ENCODE measurements at places on chromosomes 6 and 20.
A peak's percentile ranks its signal among the peaks of the same experiment; 100 is the strongest.

GRCh38 chr6:390914-391558 lies 516 bp upstream of the IRF4 start:
- peak; percentile 21 for DNase-seq

DNA sequence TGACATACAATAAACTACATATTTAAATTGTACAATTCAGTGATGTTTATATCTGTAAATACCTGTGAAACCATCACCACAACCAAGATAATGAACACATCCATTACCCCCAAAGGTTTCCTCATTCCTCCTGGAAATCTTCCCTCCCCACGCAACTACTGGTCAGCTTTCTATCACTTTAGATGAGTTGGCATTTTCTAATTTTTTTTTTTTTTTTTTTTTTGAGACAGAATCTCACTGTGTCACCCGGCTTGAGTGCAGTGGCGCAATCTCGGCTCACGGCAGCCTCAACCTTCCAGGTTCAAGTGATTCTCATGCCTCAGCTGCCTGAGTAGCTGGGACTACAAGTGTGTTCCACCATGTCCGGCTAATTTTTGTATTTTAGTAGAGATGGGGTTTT lies 31.7 kb upstream of the ECI2 start:
- no peak for DNase-seq

GRCh38 chr6:104187616-104188015 lies 672.1 kb downstream of the HACE1 start:
- no peak for DNase-seq

DNA sequence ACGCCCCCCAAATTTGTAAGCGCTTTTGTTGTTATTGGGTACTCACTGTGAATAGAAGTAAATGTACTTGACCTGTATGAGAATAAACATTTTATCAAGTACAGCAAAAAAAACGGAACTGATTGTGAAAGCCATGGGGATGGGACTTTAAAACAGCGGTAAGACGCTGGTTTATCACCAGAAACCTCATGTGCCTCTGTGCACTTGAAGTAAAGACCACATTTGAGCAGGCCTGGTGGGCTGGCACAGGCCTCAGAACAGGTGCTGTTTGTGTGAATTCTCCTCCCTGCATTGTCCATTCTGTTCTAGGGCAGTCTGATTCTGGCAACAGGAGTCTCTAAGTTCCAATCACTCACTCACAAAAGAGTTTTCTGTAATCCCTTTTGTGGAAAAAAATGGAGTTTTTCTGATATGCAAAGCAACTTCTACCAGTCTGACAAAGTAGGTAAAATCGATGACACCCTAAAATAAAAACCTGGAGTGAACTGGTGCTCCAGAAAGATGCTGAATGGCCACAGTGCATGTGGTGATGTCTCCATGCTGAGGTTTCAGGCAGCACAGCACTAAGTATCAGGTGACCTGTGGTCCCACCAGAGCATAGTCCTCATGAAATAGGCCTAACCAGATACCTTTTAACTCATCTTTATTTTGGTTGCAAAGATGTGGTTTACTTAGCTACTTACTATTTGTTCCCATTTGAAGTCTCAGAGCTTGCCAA lies 53.9 kb downstream of the STX7 start:
- no peak for DNase-seq

DNA sequence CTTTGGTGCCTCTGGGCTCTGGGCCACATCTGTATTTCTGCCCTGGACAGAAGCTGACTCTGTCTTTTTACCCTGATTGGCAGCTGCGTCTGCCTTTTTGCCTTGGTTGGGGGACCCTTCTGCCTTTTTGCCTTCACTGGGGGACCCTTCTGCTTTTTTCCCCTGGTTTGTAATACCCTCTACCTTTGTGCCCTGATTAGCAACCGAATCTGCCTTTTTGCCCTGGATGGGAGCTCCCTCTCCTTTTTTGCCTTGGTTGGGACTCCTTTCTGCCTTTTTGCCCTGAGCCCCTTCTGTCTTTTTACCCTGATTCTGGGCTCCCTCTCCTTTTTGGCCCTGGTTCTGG lies 23.4 kb downstream of the RRBP1 start:
- DNase-seq: no peak

DNA sequence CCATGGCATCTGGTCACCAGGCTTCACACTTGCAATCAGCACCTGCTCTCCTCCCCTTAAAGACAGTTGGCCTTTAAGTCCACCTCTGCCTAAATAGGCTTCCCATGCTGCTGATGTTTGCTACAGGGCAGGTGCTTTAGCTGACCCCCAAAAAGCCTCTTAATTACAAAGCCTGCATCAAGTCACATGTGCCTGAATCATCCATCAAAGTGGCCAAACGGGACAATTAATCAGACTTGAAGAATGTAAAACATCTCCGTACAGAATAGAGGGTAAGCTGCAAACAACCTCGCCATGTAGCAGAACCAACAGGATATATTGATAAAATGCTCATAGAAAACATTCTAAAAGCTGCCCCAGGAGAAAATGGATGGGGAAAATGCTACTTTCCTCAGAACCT lies 7.4 kb downstream of the LY86 start:
- DNase-seq: no peak

- DNase-seq: no peak
These were observed 144.5 kb upstream of the FLRT3 start for GRCh38 chr20:14481863-14482262.

DNA sequence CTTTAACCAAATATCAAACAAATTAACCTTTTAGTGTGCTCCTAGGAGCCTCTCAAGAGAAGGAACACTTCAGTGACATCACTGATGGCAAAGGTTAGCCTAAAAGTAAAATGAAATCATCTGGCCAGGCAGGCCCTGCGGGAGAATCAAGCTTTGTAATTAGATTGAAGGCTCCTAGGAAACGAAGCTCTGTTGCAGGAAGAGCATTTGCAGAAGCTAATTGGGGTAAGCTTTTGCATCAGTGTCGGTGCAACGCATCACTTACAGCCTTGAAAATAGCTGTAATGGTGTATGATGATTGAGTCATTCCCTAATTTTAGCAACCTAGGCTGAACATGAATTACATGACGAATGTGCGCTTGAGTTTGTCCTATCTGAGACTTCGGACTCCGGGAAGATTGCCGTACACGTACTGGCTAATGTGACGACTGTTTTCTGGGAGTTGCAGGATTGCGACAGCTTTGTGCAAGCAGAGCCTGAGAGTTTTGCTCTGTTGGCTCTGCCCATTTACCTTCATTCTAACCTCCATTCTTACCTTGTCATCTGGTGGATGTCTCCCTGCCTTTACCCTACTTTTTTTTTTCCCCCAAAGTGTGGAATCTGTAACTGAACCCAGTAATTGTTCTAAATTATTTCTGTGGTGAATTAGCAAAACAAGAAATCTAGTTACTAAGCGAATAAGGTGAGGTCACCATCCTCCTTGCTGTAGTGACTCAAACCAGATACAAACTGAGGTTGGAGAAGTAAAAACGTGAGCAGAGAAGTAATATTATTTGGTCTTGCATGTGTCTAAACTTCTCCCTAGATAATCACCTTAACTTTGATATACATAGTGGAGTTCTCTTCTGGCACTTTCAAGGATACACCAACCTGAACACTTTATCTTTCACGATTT lies 675.9 kb upstream of the CITED2 start:
- no peak for DNase-seq

DNA sequence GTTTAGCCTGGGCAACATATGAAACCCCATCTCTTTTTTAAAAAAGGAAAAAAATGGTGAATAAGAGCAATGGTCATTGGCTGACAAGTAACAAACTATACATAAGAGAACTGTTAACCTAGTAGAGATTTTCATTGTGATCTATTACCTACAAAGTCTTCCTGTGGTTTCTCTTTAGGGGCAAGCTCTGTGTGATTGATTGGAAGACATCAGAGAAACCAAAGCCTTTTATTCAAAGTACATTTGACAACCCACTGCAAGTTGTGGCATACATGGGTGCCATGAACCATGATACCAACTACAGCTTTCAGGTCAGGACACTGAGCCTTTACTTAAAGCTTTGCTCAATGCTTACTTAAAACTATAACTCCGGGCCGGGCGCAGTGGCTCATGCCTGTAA lies 19.2 kb downstream of the MGME1 start:
- no peak for DNase-seq
